ENCODE measurements at places on chromosomes 4 and X.

DNA sequence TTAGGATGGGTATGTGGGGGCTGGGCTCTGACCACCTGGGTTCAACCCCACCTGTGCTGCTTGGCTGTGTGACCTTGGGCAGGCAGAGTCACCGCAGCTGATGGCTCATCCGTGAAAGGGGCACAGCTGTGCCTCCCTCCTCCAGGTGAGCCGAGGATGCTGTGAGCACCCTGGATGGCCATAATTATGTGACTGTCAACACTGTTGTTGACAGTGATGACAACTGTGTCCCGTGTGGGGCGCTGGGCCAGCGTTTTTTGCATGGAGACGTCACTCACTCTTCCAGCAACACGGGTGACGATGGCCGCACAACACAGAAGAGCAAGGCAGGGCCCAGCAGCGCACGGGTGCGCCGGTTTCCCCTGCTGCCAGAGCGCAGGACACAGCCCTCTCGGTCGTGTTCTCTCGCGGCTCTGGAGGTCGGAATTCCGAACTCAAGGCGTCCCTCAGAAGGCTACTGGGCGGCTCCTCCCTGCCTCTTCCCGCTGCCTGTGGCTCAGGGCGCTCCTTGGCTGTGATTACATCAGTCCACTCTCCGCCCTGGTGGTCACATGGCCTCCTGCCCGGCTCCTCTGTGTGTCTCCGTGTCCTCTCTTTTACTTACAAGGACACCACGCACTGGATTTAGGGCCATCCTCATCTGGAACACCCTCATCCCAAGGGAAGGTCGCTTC is 1.3 kb downstream of the SH3TC1 start:
- DNase-seq = peak; percentile 25

- DNase-seq = no peak
Observed at GRCh38 chr4:70715097-70715496, 6.7 kb upstream of the RUFY3 start.

DNA sequence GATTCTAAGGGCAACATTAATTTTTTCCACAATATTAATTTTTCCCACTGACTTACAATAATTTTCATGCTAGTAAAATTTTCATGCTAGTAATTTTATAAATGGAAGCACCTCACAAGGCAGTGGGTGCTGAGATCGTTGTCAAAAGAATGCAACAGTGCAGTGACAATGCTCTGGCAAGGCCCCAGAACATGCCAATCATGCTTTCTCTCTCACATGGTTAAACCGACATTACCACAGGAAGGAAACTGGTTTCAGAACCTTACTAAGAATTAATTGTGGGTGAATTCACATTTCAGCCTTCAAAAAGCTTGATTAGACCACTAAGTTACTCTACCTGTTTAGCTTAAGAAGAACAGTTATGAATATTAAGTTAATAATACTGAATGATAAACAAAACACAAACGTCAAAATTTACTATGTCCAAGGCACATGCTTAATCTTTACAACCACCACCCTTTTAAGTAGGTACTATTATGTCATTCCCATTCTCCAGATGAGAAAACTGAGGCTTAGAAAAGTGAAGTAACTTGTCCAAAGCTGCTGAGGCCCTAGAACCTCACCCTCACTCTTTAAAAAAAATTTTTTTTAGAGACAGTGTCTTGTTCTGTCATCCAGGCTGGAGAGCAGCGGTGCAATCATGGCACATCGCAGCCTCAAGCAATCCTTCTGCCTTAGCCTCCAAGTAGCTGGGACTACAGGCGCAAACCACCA is 10.0 kb upstream of the OPHN1 start:
- no peak for DNase-seq

- peak; percentile 28 for DNase-seq
Observed at GRCh38 chrX:71637848-71638247, 19.5 kb upstream of the CXCR3 start.

- DNase-seq = no peak
Observed at GRCh38 chrX:148618470-148619445, 118.3 kb downstream of the AFF2 start.

- DNase-seq = no peak
Observed at GRCh38 chr4:5930876-5931275, 38.0 kb upstream of the CRMP1 start.

GRCh38 chr4:21205821-21206531 is 505.7 kb downstream of the PACRGL start:
- no peak for DNase-seq

GRCh38 chrX:15804563-15804962 is 14.3 kb downstream of the ZRSR2 start:
- no peak for DNase-seq
